Naive thymus-derived CD8-positive, alpha-beta T cell (primary cell): ENCODE measurements at places on chromosomes 3 and 15. TPM values are rescaled to one million over a fixed set of nuclear protein-coding genes. Genes with fewer than 3 reads are reported as not detected.

GRCh38 chr15:48533982-48534381 lies 111.5 kb downstream of the FBN1 start:
- no peak overlapping the region for H3K27ac ChIP-seq
- no peak for DNase-seq
- no peaks in the 10 kb centered on the region for H3K4me1 ChIP-seq
- no peaks in the 10 kb centered on the region for H3K27me3 ChIP-seq

DNA sequence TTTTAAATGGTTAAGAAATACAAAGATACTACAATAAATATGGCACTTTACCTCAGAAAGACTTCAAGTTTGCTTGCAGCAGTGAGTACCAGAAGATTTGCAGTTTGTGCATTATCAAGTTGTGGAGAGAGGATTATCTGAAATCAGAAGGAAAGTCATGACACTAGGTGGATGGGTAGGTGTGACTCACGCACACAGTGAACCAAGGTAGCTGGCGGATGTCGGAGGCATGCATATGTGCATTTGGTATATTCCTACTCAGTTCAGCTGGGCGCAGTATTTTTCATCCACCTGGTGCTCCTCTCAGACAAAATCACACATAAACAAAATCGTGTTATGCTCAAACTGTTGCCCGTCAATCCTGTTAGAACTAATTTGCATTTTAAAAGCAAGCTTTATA lies 351.0 kb downstream of the IGSF11 start:
- DNase-seq: no peak
- H3K36me3 ChIP-seq: no peaks in the 10 kb centered on the region
- H3K4me3 ChIP-seq: no peak overlapping the region

DNA sequence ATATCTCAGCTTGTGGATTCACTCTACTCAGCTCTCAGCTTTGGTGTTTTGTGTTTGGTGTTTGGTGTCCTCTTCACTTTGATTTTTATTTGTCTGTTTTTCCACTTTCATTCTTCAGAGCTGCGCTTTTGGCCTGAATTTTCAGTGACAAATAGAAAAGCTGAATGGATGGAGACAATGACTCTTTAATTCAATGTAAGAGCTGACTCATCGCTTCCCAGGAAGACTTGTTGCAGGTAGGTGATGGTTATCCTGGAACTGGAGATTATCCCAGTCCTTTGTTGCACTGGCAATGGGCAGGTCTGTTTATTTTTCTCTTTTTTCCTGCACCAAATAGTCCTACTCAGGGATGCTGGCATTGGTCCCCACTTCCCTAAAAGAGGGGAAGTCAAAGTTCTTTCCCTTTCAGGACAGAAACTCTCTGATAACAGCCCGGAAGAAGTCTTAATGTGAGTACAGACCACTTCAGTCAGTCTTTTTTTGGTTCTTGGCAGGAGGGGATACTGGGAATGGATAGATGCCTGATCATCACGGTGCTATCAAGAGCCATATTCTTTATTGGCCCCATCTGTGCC lies 12.4 kb upstream of the AEN start:
- no peak overlapping the region for H3K4me3 ChIP-seq
- peaks cover 51% of the 10 kb centered on the region for H3K27me3 ChIP-seq
- no peak overlapping the region for H3K27ac ChIP-seq
- peaks cover 27% of the 10 kb centered on the region for H3K4me1 ChIP-seq

- peaks cover 34% of the 10 kb centered on the region for H3K27me3 ChIP-seq
- DNase-seq: peak; percentile 30
- H3K27ac ChIP-seq: no peak overlapping the region
- H3K4me3 ChIP-seq: no peak overlapping the region
Observed at GRCh38 chr15:84955089-84955848, 26.4 kb upstream of the PDE8A start.

DNA sequence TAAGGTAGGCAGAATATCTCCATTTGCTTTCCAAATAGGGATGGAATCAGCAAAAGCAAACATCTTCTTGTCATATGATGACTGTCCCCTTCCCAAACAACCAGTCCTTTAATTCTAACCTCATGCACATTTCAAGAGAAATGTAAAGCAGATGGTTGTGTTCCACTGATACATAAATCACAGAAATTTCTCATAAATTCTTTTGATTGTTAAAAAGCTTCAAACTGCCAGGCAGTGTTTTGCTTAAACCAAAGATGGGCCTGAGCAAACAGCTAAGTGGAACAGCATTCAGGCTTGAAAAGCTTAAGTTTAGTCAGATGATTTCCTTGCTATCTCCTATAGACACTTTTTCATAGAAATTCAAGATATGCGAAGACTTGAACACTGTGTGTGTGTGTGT lies 74.3 kb upstream of the SOX2 start:
- H3K4me1 ChIP-seq: no peaks in the 10 kb centered on the region
- H3K36me3 ChIP-seq: no peaks in the 10 kb centered on the region
- no peak for DNase-seq
- no peak overlapping the region for H3K27ac ChIP-seq
- no peak overlapping the region for H3K4me3 ChIP-seq

- H3K4me1 ChIP-seq: peaks cover 27% of the 10 kb centered on the region
- no peak for DNase-seq
- H3K27me3 ChIP-seq: no peaks in the 10 kb centered on the region
- H3K36me3 ChIP-seq: no peaks in the 10 kb centered on the region
Observed at GRCh38 chr15:77027111-77027696, 32.3 kb downstream of the PSTPIP1 start.

- no peaks in the 10 kb centered on the region for H3K36me3 ChIP-seq
- H3K4me1 ChIP-seq: no peaks in the 10 kb centered on the region
- H3K27me3 ChIP-seq: no peaks in the 10 kb centered on the region
- no peak for DNase-seq
- H3K4me3 ChIP-seq: no peak overlapping the region
- no peak overlapping the region for H3K27ac ChIP-seq
Observed at GRCh38 chr3:851098-851790, 241.6 kb upstream of the CNTN6 start.

GRCh38 chr3:138640537-138640936 lies 32.0 kb downstream of the FAIM start:
- H3K27ac ChIP-seq: no peak overlapping the region
- no peak overlapping the region for H3K4me3 ChIP-seq
- no peaks in the 10 kb centered on the region for H3K4me1 ChIP-seq
- DNase-seq: no peak

- H3K27me3 ChIP-seq: no peaks in the 10 kb centered on the region
- DNase-seq: no peak
- no peak overlapping the region for H3K4me3 ChIP-seq
- no peaks in the 10 kb centered on the region for H3K36me3 ChIP-seq
- peaks cover 94% of the 10 kb centered on the region for H3K4me1 ChIP-seq
Observed at GRCh38 chr15:38668898-38669391, 104.3 kb upstream of the RASGRP1 start.

DNA sequence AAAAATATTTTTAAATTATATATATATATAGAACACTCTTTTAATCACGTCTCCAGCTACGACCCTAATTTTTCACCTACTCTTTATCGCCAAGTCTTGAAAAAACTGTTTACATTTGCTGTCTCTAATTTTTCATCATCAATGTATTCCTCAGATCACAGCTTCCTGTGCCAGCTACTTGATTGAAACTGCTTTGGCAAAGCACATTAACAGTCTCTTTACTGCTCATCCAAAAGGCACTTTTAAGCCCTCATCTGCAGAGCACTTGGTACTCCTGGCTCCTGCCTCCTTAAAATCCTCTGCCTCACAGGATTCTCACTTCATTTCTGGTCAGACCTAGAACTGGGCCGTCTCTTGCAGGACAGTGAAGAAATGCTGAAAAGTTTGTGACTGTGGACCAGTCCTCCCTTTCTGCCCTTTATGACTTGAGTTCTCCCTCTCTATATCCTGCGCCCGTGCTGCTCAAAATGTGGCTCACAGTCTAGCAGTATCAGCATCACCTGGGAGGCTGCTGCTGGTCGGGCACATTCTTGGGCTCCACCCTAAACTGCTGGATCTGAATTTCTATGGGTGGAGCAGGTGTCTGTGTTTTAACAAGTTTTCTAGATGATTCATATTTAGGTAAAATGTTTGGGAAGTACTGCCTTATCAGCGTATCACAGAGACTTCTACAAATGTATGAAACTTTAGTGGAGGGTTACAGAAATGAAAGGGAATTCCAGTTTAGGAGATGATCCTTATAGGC lies 196.8 kb downstream of the ADAMTSL3 start:
- no peak for DNase-seq
- H3K4me3 ChIP-seq: no peak overlapping the region
- H3K27ac ChIP-seq: no peak overlapping the region
- no peaks in the 10 kb centered on the region for H3K4me1 ChIP-seq
- H3K36me3 ChIP-seq: no peaks in the 10 kb centered on the region
- H3K27me3 ChIP-seq: no peaks in the 10 kb centered on the region

DNA sequence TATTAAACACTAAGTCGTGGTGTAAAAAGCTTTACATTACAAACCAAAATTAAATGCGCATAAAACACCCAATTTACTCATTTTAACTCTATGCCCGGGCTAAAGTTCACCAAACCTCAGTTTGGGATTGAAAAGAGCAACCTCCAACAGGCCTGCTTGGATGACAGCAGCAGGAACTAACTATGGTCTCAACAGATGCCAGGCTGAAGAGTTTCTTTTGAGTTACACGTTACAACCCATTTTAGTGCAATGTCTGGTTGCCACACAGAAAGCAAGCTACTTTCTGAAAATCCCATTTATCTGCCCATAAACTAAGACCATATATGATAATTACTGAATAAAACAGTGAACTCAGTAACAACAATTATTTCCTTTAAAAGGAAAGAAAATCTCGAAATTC lies 2.2 kb downstream of the SATB1 start:
- H3K4me3 ChIP-seq: peak overlapping the region; percentile 99
- H3K36me3 ChIP-seq: peaks cover 37% of the 10 kb centered on the region
- no peaks in the 10 kb centered on the region for H3K27me3 ChIP-seq
- DNase-seq: no peak
- peaks cover 73% of the 10 kb centered on the region for H3K4me1 ChIP-seq

DNA sequence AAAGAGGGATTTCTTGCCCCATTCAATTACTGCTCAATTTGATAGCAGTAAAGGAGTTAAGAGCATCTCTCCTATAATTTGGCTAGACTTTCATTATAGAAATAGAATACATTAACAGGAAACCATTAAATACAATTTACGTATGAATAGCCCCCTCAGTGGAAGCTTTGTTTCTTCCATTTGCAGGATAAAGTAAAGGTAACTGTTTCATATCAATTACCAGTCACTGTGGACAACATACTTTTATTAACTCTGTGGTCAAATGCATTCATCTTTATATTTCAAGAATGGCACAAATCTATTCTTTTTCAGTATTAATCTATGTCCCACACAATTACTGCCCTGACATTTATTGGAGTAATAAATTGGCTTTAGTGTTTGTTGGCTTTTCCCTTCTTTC lies 613.4 kb downstream of the NLGN1 start:
- H3K4me1 ChIP-seq: no peaks in the 10 kb centered on the region
- no peak overlapping the region for H3K4me3 ChIP-seq
- H3K27ac ChIP-seq: no peak overlapping the region
- no peaks in the 10 kb centered on the region for H3K27me3 ChIP-seq
- H3K36me3 ChIP-seq: no peaks in the 10 kb centered on the region
- no peak for DNase-seq

DNA sequence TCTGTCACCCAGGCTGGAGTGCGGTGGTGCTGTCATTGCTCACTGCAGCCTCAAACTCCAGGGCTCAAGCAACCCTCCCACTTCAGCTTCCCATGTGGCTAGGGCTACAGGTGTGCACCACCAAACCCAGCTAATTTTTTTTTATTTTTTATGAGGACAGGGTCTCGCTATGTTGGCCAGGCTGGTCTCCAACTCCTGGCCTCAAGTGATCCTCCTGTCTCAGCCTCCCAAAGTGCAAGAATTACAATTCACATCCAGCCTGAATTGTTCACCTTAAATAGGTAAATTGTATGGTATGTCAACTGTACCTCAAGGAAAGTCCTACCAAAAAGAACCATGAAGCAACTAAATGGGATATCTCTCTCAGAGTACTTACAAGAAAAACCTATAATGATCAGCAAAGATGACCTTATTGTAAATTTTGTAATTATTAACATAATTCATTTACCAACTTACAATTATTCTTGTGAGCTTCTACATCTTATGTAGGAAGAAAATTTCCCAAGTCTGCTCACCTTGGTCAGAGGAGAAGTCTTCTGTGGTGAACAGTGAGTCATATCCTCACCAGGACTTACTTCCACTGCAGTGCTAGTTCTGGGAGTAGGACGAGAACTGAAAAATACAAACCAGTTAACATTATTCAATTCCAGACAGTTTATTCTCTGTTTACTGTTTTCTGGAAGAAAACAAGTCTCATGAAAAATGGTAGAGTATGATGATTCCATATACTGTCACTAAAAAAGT lies 54.4 kb downstream of the ULK4 start:
- no peaks in the 10 kb centered on the region for H3K36me3 ChIP-seq
- no peaks in the 10 kb centered on the region for H3K27me3 ChIP-seq
- H3K4me1 ChIP-seq: no peaks in the 10 kb centered on the region
- DNase-seq: no peak

DNA sequence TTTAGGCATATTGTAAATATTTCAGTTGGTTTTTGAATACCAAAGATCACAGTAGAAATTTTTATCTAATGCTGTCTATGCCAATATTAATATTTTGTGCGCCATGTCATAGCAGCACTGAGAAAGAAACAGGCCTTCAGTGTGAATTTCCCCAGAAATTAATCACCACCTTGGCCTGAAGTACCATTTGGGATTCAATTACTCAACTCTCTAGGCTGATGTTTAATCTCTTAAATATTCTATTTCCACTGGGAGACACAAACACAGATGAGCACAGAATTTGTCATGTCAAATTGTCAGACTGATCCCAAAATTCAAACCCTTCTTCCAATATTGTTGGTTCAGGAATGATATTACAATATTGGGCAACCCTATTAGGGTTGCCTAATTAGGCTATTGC lies 509.3 kb downstream of the ROBO1 start:
- H3K4me3 ChIP-seq: no peak overlapping the region
- H3K27ac ChIP-seq: no peak overlapping the region
- H3K4me1 ChIP-seq: no peaks in the 10 kb centered on the region
- no peaks in the 10 kb centered on the region for H3K27me3 ChIP-seq

GRCh38 chr3:260898-261297 lies 64.3 kb downstream of the CHL1 start:
- DNase-seq: no peak
- H3K4me1 ChIP-seq: no peaks in the 10 kb centered on the region
- no peak overlapping the region for H3K4me3 ChIP-seq
- no peaks in the 10 kb centered on the region for H3K27me3 ChIP-seq
- no peak overlapping the region for H3K27ac ChIP-seq

ROPN1B gene
- not detected for total RNA-seq

ANKRD34C gene
- not detected for total RNA-seq

NR1I2 gene
- 0.91 TPM for total RNA-seq

FBXO40 gene
- not detected for total RNA-seq

CCDC54 gene
- total RNA-seq: not detected

NR2C2 gene
- total RNA-seq: 94.5 TPM

SPSB4 gene
- not detected for total RNA-seq

TMEM207 gene
- not detected for total RNA-seq

CLDN1 gene
- total RNA-seq: not detected

CELSR3 gene
- total RNA-seq: 7.1 TPM

MAPKAPK3 gene
- 27.5 TPM for total RNA-seq
